Stimulated activated CD8-positive, alpha-beta memory T cell treated with anti-CD3 and anti-CD28 coated beads, Interleukin-4, amount 100 ng/mL, for 4 hours (primary cell): ENCODE measurements at places on chromosomes 6 and 20.

DNA sequence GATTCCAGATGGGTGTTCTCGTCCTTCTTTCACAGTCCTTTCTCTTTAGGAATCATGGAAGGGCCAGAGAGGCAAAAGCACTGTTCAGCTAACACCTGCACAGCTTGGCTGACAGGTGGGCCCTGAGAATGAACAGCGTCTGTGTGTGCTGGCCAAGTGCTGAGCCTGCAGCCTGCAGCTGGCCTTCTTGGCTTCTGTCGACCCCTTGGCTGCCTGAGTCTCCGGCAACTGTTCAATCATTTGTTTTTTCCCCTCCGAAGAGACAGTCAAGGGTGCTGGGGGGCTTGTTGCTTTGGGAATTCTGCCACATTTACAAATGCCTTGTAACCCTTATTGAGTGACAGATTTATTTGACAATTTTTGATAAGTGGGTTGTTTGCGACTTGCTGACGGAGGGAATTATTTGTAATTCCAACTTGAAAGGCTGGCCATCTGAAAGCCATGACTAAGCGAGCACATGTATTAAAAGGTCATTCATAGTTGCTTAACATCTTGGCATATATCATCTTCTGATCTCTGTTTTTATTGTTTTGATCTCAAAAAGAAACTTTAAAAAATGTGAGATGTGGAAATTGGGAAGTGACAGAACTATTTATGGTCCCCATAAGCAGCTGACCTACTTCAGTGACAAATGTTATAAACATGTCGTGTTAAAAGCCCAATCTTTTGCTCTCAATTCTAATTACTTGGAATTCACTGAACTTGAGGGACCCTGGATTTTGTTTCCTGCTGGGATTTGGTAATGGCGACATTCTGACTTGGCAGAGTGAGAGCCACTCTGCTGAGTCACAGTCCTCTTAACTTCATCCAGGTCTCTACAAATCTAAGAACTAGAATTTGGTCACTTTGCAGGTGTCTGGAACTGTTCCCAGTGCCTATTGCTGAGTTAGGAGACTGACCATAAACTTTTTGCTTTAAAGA, 41.9 kb upstream of the FERMT1 start:
- no peak for DNase-seq

DNA sequence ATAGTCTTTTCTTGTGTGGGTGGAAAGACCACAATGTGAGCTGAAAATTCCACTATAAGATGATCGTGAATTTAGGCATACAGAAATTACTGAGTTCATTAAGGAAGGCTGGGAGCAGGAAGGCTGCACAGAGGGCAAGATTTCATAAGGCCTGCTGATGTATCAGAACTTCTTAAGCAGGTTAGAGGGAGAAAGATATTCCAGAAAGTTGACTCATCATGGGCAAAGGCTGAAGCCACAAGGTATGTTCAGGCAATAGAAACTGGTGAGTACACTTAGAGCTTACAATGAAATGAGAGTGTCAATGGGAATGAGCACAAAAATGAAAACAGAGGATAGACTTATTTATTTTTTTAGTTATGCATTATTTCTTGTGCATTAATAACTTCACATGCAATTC, 618.6 kb downstream of the CBLN4 start:
- no peak for DNase-seq

DNA sequence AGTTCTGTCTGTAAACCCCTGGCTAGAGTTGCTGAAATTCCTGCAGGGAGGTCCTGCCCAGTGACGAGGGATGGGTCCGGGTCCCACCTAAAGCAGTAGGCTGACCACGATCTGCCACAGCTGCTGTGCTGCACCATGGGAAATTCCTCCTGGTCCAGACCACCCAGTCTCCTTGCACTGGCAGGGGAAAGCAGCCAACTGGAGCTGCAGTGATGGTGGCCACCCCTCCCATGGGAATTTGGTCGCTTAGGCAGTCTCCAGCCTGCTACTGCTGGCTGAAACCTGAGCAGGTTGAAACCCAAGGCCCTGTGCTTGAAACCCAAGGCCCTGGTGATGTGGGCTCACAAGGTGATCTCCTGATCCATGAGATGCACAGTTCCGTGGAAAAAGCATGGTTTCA, 23.9 kb upstream of the MOXD1 start:
- DNase-seq, result no peak

DNA sequence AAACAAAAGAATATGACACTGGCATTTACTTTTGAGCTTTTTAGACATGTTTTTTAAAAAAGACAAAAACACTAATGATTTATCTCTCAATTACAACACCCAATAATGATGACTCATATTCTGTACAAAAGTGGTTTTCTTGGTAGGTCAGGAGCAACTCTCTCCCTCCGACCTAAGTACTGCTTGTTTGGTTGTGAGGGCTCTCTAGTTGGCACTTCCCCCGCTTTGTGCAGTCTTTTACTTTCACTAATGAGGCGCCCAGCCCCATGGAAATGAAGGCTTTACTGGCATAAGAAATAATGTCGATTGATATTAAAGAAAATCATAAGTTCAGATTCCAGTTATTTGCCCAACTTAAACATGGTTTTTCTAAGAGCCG, 1.3 kb downstream of the KPNA5 start:
- no peak for DNase-seq

DNA sequence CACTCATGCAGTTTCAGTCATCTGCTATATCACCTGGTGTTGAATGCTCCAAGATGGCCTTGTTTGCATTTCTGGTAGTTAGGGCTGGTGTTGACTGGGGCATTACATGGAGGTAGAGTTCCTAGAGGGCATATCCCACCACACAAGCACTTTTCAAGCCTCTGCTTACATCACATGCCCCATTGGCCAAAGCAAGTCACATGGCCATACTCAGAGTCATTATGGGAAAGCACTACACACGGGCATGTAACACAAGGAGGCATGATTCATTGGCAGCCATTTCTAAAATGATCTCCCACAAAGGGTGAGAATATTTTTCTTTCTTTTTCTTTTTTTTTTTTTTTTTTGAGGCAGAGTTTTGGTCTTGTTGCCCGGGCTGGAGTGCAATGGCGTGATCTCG, 73.2 kb downstream of the TRMT6 start:
- no peak for DNase-seq

DNA sequence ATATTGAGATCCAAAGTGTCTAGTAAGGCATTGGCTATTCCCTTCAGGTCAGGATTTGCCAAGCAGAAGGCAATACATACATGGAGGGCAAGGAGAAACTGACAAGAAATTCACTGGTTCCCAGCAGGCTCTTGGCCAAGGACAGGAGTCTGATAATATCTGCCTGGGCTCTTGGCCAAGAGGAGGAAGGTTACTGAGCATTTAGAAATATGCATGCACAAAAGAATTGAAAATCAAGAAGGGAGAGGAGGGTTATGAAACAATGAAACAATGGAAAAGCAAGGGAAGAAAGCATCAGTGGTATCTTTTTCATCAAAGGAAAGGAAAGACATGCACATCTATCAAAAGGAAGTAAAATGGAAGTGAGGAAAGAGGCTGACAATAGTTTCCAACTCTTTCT, 42.4 kb downstream of the ARHGAP18 start:
- DNase-seq, result no peak

DNA sequence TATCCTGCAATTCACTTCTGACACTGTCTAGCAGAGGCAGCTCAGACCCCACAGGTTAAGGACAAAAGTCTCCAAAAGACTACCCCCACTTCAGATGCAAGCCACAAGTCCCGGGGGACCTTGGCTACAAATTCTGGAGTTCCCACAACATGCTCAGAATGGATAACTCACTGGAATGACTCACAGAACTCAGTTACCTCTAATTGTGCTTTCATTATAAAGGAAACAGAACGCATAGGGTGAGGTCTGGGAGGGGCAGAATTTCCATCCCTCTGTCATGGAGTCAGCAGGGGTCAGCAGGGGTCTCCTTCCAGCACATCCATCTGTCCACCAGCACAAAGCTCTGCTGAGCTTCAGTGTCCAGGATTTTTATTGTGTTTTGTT, 184.2 kb downstream of the CDH4 start:
- no peak for DNase-seq

- no peak for DNase-seq
These were observed 104.7 kb downstream of the TMEM242 start for GRCh38 chr6:157218371-157219198.

GRCh38 chr6:319177-320131, 27.2 kb downstream of the DUSP22 start:
- DNase-seq, result no peak

DNA sequence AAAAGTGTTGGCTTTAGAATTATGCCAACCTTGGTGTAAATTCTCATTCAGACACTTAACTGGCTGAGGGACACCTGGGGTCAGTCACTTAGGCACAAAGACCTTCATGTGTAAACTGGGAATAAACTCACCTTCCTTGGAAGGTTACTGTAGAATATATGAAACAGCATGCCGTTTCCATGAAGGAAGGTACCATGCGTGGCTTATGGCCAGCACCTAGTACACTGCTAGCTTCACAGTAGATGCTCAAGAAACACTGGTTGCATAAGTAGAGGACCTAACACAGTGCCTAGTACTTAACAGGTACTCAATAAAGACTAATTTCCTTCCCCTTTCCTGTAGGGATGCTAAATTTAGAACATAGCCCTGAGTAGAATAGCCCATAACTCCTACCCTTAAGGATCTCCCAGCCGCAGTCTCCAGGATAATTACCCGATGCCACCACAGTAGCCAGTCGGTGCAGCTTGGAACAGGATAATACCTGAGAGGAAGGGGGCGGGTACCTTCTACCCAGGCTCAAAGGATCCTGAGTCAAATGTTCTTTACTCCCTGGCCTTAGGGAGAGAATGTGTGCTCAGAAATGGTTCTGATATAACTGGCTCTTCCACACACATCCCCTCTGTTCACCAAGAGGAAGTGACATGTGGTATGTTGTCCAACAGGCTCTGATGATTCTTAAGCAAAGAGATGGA, 3.6 kb downstream of the BCL2L1 start:
- DNase-seq, result no peak

DNA sequence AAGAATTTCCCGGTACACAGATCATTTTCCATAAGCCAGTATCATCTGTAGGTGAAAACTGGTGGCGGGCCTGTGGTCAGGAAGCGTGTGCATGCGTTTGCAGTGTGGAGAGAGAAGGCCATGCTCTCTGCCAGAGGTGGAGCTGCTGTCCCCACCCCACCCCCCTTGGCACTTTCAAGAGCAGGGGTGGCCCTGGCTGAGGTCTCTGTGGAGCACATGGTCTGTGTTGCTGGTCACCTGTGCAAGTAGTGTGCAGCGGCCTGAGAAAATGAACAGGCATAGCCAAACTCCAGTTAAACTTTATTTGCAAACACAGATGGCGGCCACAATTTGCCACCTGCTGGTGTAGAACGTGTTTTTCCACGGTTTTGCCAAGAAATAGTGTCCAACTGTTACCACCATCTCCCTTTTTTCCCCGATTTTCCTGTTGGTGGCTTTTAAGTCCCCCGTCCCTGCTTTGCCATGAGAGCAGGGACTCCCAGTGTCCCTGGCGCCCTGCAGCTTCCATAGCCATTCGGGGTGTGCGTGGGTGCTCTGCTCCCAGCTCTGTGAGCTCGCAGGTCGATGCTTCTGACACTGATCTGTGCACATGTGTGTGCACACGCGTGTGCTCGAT, 2.5 kb downstream of the ADRM1 start:
- no peak for DNase-seq

- DNase-seq, result no peak
These were observed 168.8 kb downstream of the EYA2 start for GRCh38 chr20:47063407-47063806.

GRCh38 chr6:32609731-32610640, 20.3 kb upstream of the HLA-DRB1 start:
- peak; percentile 32 for DNase-seq
